ENCODE measurements at places on chromosomes 5 and 9. TPM values are rescaled to one million over a fixed set of nuclear protein-coding genes. Genes with fewer than 3 reads are reported as not detected.

Gene RASGRF2
- 10.0 TPM for total RNA-seq

Gene SHOC1
- total RNA-seq, result not detected

Gene NHP2
- total RNA-seq, result 176 TPM

DNA sequence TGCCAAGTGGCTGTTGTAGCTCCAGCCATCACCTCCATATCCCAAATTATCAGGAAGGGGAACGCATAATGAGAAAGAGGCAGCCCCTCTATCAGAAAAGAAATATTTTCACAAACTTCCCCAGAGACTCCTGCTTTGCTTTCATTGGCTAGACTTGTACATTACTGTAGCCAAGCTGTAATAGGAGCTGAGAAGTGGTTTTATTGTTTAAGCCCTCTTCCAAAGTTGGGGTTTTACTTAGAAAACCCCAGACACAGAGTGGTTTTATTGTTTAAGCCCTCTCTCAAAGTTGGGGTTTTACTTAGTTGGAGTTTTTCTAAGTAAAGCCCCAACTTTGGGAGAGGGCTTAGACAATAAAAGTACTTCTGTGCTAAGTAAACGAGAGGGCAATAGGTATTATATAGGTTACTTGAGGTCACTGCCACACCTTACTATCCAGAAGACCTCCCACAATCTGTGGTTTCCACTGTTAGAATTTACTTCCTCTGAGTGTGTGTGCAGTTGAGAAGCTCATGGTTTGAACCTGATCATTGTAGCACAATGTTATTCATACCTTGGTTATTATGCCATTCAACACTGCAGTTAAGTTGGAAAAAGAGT lies 215.7 kb upstream of the OTULINL start:
- DNase-seq, result peak; percentile 72

DNA sequence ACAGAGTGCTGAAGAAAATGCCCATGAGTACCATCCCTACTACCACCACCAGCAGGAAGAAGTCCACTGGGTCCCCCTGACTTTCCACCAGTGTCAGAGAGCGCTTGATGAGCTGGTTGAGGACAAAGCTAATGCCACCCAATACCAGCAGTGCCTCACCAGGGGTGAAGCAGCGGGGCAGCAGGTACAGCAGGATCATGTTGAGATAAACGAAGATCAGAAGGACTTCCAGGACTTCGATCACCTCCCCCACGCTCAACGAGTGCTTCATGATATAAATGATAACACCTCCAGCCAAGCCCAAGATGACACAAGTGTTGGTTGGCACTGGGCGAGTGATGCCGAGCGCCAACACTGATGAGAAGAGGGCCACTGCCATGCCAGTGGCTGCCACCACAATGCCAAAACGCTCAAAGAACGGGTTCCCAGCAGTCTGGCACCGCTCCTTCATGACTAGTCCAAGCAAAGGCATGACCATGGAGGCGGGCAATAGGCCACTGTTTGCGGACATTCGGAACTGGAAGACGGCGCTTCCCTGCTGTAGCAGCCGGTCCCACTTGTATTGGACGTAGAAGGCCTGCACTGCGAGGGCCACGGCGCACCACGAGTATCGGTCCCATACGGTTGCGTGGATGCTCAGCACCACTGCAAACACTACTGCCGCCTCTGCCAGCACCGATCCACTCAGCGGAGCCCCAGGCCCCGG lies 679 bp downstream of the DOLK start:
- DNase-seq, result peak; percentile 38

DNA sequence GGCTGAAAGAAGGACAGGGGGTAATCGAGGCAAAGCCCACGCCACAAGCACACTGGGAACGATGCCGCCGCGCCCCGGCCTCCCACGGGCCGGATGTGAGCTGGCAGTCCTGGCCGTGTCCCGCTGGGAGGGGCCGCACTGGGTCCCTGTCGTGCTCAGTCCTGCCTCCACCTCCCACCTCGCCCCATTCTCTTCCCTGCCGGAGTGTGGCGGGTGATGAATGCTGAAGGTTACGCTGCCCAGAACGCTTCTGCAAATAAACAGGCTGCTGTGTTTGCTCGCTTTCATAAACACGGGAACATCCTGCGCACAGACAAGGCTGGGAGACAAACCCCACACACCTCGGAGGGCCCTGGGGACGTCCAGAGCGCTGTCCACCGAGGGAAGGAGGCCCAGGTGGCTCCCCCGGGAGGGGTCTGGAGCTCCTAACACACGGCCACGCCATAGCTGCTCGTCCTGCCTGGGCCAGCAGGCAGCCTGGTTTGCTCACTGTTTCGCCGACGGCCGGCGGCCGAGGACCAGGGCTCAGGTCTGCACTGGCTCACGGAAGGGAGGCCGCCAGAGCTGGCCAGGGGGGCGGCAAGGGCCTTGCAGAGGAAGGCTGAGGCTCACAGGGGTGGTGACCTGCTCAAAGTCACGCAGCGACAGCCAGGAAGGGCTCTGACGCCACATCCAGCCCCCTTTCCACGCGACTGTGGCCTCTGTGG lies 2.3 kb downstream of the DNLZ start:
- DNase-seq, result no peak

DNA sequence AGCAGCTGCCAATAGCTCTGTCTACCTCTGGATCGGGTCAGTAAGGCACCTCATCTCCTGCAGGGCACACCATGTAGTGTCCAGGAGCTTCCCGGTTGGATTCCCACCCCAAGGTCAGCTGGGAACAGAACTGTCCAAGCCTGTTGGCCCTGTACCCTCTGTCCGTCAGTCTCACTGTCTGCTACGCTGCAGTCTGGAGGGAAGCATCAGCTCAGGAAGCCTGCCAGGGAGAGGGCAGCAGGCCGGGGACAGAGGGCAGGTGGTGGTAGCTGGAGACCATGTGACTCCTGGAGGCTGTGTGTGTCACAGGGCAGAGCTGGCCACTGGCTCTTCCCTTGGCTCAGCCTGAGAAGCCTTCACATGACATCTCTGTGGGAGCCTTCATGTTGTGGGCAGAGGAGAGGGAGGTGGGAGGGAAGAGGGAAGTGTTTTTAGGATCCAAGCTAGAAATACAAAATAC lies 134.5 kb downstream of the SEC61B start:
- DNase-seq, result no peak

DNA sequence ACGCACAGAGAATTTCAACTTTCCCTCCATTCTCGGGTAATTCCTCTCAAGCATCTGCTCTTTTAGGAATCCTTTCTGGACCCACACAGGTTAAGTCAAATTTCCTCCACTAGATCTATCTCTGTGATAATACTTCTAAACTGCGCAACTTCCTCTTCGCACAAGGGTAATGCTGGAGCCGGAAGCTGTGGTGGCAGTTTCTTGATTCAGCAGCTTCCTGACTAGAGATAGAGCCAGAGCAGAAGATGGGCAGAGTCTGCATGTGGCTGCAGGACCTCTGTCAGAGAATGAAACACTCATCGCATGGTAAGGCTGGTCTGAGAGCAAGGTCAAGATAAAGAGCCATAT lies 11.1 kb upstream of the CDC42SE2 start:
- DNase-seq, result peak; percentile 91

- no peak for DNase-seq
Measured at GRCh38 chr5:77232574-77233358, 22.3 kb downstream of the PDE8B start.

DNA sequence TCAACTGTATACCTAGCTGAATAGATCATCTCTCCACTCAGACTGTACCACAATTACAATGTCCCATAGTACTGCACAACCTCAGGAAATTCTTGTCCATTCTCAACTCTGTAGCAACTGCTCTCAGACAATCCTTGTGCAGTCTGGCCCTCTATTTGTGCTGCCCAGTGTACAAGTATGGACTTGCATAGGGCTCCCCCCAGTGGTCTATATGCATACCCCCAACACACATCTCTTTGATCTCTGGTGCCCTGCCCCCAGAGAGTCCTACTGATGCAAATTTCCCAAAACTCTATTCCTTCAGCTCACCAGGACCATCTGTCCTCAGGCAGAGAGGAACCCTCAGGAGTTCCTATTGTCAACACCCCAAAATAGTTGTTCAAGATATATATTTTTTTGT lies 205.3 kb downstream of the SLCO4C1 start:
- no peak for DNase-seq

All from activated CD8-positive, alpha-beta T cell treated with anti-CD3 and anti-CD28 coated beads, Interleukin-2, amount 10 ng/mL, durations not matched to agents 7 days and 5 days (primary cell).